ENCODE measurements at places on chromosomes 16 and 17. TPM values are rescaled to one million over a fixed set of nuclear protein-coding genes. Genes with fewer than 3 reads are reported as not detected.

PARD6A gene
- polyA plus RNA-seq: 1.2 TPM

TLCD2 gene
- polyA plus RNA-seq: 4.2 TPM

AOC2 gene
- not detected for polyA plus RNA-seq

SLC35G6 gene
- polyA plus RNA-seq: not detected

LITAFD gene
- not detected for polyA plus RNA-seq

PRR35 gene
- polyA plus RNA-seq: not detected

KIF19 gene
- 1.4 TPM for polyA plus RNA-seq

KCNJ18 gene
- polyA plus RNA-seq: not detected

FDXR gene
- 2.7 TPM for polyA plus RNA-seq

CD300C gene
- polyA plus RNA-seq: not detected

ITGAD gene
- polyA plus RNA-seq: 0.19 TPM

PRDM7 gene
- 0.13 TPM for polyA plus RNA-seq

EFTUD2 gene
- 68.8 TPM for polyA plus RNA-seq

GFAP gene
- polyA plus RNA-seq: not detected

C16orf89 gene
- not detected for polyA plus RNA-seq

TBC1D3 gene
- not detected for polyA plus RNA-seq

TMEM238L gene
- 0.24 TPM for polyA plus RNA-seq

IL21R gene
- polyA plus RNA-seq: 0.34 TPM

TRAPPC1 gene
- polyA plus RNA-seq: not detected

GP1BA gene
- 1.5 TPM for polyA plus RNA-seq

TP53TG3F gene
- not detected for polyA plus RNA-seq

KRTAP1-5 gene
- not detected for polyA plus RNA-seq

WSCD1 gene
- polyA plus RNA-seq: 26.3 TPM

GPR142 gene
- polyA plus RNA-seq: 0.30 TPM
